ENCODE measurements at places on chromosomes 12 and 14. TPM values are rescaled to one million over a fixed set of nuclear protein-coding genes. Genes with fewer than 3 reads are reported as not detected.

The CLEC4D gene
- total RNA-seq = not detected

The LRRK2 gene
- total RNA-seq = 14.3 TPM

The AKAP6 gene
- 161 TPM for total RNA-seq

The SOAT2 gene
- total RNA-seq = not detected

The FICD gene
- 5.5 TPM for total RNA-seq

The FOXM1 gene
- 2.5 TPM for total RNA-seq

The PPP2R5C gene
- 159 TPM for total RNA-seq

The LRTM2 gene
- 11.3 TPM for total RNA-seq

The L3HYPDH gene
- 19.1 TPM for total RNA-seq

The VPS37B gene
- 15.0 TPM for total RNA-seq

The SYCP3 gene
- 0.46 TPM for total RNA-seq

The HOXC4 gene
- total RNA-seq = not detected

The ZFP36L1 gene
- 13.4 TPM for total RNA-seq

The ISCA2 gene
- 25.4 TPM for total RNA-seq

The FUT8 gene
- 97.8 TPM for total RNA-seq

The APOF gene
- not detected for total RNA-seq

The ATL1 gene
- 128 TPM for total RNA-seq

The ATP5F1B gene
- total RNA-seq = 446 TPM

The RNASE4 gene
- 1.2 TPM for total RNA-seq

The DNAI7 gene
- 12.0 TPM for total RNA-seq

The BIN2 gene
- total RNA-seq = 2.3 TPM
